Activated CD4-positive, alpha-beta T cell treated with anti-CD3 and anti-CD28 coated beads, Interleukin-2, amount 50 U/mL, for 24 hours (primary cell): ENCODE measurements at places on chromosomes 13 and 19.

GRCh38 chr13:48477191-48477855 lies 55.6 kb downstream of the RCBTB2 start:
- DNase-seq = no peak

- DNase-seq = no peak
These were observed 69.8 kb downstream of the SIAH3 start for GRCh38 chr13:45781553-45782326.

DNA sequence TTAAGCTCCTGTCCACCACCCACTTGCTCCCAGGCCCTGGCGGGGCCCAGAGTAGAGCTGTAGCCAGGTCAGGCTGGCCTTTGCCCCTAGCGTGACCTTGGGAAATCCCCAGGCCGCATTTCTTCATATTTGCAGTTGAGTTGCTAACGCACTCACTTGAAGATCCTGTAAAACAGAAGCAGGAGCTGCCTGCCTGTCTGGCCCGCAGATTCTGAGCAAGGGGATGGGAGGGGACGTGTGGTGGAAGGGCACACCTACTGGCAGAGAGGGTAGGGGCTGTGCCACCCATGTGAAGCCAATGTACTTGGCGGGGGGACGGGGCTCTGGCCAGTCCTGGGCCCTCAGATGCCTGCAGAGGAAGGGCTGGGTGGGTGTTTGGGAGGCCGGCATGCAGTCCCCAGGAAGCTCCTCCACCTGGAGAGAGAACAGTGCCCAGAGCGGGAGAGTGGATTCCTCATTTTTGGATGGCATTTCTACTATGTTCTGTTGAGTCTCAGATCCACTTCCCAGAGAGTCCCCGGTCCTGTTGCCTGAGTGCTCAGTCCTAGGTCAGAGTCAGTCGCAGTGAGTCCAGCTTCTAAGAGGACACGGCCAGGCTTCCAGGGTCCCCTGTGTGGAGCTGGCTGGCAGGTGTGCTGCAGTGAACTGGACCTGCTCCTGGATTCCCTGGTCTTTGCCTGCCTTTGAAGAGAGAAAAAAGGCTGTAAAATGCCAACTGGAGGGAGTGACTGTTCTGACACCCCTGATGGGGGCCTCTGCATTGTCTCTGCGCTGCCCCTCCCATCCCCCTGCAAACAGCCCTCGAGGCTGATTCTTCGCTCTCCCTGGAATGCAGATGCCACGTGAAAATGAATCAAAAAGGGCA lies 62.9 kb downstream of the GGACT start:
- no peak for DNase-seq

GRCh38 chr13:50994651-50995050 lies 85.1 kb downstream of the RNASEH2B start:
- no peak for DNase-seq

DNA sequence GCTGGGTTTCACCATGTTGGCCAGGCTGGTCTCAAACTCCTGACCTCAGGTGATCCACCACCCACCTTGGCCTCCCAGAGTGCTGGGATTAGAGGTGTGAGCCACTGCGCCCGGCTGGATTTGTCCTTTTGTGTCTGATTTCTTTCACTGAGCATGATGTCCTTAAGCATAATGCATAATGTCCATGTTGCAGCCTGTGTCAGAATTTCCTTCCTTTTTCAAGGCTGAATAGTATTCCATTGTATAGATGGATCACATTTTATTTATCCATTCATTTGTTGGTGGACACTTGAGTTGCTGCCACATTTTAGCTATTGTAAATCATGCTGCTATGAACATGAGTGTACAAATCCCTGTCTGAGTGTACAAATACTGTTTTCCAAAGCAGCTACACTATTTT lies 25.5 kb downstream of the RFX2 start:
- no peak for DNase-seq

GRCh38 chr19:53333463-53334449 lies at the start of gene ZNF845:
TSS of gene ZNF845 (plus strand) at chr19:53333749. CDS start at chr19:53341308, 7,559 bp downstream.
- peak; percentile 94 for DNase-seq

- DNase-seq = no peak
These were observed 24.6 kb upstream of the CCDC124 start for GRCh38 chr19:17908244-17908643.

DNA sequence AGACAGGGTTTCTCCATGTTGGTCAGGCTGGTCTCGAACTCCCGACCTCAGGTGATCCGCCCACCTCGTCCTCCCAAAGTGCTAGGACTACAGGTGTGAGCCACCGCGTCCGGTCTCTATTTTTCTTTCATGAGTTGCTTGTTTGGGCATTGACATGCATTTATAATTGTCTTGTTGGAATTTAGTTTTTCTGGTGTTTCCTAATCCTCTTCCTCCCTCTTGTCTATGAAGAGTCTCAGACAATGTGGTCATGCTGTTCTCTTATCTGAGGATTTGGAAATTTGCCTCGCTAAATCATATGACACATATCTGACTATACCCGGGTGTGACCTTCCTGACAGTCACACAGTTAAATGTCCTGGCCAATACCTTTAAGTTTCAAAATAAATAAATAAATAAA lies 7.4 kb upstream of the CEACAM18 start:
- no peak for DNase-seq

DNA sequence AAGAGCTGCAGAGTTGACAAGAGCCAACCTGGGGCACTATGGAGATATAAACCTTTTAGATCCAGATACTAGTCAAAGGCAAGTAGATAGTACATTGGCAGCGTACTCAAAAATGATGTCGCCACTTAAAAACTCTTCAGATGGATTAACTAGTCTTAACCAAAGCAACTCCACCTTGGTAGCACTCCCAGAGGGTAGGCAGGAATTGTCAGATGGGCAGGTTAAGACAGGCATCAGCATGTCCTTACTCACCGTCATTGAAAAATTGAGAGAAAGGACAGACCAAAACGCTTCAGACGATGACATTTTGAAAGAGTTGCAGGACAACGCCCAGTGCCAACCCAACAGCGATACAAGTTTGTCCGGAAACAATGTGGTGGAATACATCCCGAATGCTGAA lies 8.9 kb downstream of the ZNF507 start:
- DNase-seq = no peak

- peak; percentile 97 for DNase-seq
These were observed at the start of gene SNRPA for GRCh38 chr19:40750874-40751537. TSS of gene SNRPA (plus strand) at chr19:40751203. CDS start at chr19:40751409, 206 bp downstream.

DNA sequence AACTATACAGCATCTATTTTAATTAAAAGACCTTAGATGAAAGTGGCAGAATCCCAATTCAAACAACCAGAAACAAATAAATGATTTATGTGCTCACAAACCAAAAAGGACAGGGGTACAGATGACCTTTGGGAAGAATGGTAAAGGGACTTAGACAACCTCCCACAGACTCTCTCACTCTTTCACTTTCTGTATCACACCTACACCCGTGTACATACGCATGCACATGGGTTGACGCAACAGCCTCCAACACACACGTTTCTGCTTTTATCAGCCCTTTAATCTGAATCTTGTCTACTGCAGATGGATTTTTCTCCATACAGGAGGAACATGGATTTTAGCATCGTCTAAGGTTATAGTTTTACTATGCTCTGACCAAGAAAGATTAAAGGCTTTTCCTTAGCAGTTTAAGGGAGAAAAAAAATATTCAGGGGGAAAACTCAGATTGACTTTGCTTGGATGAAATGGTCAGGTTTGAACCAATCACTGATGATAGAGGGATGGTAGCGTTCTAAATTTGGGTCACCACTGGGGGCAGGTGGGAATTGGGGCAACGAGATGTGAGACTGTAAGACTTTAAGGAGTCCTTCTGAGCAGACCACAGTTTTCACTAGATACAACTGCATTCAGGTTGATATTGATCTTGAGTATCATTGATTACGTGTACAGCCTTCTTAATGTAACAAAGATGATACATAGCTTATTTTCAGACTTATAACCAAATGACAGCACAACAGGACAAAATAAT lies 166.1 kb downstream of the ITGBL1 start:
- DNase-seq = no peak

DNA sequence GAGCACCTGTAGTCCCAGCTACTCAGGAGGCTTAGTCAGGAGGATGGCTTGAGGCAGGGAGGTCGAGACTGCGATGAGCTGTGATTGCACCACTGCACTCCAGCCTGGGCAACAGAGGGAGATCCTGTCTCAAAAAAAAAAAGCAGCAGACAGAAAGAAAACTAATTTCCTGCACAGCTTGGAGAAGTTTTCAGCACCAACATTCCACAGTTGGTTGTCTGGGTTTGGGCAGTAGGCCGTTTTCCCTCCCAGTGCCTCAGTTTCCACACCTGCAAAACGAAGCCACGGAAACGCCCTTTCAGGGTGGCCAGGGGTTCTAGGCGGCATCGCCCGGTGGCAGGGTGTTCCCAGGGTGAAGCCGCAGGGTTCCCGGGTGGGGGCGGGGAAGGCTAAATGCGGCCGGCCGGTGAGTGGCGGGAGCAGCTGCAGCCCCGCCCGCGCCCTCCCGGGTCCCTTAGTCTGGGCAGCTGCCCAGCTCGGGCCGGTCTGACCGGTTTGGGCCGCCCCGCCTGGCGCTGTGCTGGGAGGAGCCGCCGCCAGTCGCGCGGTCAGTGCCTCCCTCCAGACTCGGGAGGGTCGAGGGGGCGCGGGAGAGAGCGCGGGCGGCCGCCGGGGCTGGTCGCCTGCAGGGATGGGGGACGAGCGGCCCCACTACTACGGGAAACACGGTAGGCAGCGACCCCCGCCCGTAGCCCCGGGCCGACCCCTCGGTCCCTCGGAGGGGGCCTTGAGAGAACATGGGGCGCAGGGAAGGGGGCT lies at the start of gene SLC44A2:
TSS of gene SLC44A2 (plus strand) at position 551 of the 759 bp plus-strand sequence. CDS start at position 632, 81 bp downstream.
- DNase-seq = no peak

- peak; percentile 73 for DNase-seq
These were observed at the start of gene DHPS for GRCh38 chr19:12681074-12681987. TSS of gene DHPS (minus strand) at chr19:12681880. CDS start at chr19:12681766, 114 bp downstream.

DNA sequence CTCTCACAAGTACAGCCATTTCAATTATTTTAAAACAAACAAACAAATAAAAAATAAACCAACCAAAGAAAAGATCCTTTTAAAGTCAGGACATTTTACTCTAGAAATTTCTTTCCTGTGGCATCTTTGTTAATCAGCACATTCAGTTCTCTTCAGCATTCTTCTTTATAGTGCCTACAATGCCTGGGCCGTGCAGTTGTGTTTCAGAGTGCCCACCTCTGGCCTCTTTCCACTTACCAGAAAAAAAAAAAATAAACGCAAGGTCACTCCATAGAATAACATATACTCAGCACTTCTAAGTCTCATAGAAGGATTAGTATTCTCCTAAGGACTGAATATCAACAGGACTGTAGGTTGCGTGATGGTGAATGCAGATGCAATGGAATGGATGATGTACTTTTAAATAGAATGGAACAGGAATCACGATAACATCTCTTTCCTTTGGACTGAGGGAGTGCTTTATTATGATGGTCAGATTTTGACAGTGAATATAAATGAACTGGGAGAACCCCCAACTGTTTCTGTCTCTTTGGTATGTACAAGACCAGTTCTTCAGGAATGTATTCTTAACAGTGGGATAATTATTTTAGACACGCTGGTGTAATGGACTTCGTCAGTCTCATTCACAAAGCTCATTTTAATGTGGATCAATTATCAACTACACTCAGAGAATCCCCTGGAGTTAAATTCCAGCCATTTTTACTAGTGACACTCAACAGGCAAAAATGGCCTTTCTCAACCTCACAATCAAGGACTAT lies 125.0 kb upstream of the NBEA start:
- no peak for DNase-seq

DNA sequence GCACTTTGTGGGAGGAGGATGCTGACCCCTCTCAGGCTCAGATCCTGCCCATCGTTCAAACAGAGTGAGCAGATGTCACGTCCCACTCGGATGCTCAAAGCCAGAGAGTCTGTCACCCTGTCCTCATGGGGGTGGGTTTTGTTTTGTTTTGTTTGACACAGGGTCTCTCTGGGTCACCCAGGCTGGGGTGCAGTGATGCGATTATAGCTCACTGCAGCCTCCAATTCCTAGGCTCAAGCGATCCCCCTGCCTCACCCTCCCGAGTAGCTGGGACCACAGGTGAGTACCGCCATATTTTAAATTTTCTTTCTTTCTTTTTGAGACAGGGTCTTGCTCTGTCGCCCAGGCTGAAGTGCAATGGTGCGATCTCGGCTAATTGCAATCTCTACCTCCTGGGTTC lies 4.0 kb downstream of the ADGRE2 start:
- DNase-seq = no peak

- no peak for DNase-seq
These were observed 31.0 kb downstream of the PIP5K1C start for GRCh38 chr19:3669082-3669946.

GRCh38 chr13:43387880-43388279 lies 364.5 kb downstream of the DNAJC15 start:
- no peak for DNase-seq

GRCh38 chr13:25872481-25873241 lies 179.2 kb downstream of the SHISA2 start:
- no peak for DNase-seq

DNA sequence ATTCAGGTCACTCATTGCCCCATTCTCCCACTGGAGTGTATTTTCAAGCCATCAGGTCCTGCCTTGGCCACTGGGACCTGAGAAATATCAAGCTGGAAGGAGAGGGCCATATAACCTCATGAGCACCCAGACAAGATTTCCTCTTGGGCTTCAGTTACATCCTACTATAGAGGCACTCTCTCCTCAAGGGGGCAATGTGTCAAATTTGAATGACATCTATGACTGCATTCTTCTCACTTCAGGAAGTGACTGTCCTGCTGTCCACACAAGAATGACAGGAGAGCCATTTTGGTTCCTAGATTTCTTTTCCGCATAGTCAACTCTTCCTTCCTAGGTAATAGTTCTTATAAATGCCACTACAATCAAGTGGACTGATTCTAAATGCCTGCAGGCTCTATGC lies 416.2 kb downstream of the DIAPH3 start:
- no peak for DNase-seq

- DNase-seq = no peak
These were observed 3.8 kb upstream of the IFNL4 start for GRCh38 chr19:39252458-39252857.

DNA sequence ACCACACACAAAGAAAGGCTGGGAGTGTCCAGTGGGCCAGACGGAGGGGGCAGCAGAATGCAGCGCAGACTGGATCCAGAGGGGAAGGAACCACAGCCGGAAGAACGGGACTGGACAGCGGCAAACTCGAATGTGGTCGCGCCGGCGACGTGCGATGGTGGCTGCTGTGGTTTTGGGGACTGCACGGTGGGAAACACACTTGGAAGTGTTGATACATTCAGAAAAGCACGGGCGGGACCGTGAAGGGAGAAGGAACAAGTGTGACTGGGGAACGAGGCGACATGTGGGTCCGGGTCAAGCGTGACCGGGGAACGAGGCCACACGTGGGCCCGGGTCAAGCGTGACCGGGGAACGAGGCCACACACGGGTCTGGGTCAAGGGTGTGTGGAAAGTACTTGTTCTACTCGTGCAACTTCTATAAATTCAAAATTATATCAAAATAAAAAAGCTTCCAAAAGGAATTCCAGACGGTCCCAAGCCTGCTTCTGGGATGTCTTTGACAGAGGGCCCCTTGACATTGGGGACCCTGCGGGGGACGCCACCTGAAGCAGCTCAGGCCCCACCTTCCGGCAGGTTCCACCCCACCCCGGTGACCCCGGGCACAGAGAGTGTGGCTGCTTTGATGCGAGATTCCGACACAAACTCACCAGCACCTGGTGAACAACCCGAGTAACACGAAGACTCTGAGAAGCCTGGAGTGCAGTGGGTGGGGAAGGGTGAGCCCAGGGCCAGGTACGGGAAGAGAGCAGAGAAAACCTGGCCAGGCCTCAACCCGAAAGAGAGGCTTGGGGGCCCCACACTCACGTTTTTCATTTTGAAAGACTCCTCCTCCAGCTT lies 25.1 kb upstream of the C13orf46 start:
- no peak for DNase-seq

- no peak for DNase-seq
These were observed 469 bp downstream of the ABHD17A start for GRCh38 chr19:1884719-1885334.

- DNase-seq = peak; percentile 56
These were observed 10.5 kb downstream of the PVR start for GRCh38 chr19:44653977-44654774.

- no peak for DNase-seq
These were observed 26.5 kb downstream of the CEACAM1 start for GRCh38 chr19:42501733-42502132.
